ENCODE measurements at places on chromosomes 5 and 9.

DNA sequence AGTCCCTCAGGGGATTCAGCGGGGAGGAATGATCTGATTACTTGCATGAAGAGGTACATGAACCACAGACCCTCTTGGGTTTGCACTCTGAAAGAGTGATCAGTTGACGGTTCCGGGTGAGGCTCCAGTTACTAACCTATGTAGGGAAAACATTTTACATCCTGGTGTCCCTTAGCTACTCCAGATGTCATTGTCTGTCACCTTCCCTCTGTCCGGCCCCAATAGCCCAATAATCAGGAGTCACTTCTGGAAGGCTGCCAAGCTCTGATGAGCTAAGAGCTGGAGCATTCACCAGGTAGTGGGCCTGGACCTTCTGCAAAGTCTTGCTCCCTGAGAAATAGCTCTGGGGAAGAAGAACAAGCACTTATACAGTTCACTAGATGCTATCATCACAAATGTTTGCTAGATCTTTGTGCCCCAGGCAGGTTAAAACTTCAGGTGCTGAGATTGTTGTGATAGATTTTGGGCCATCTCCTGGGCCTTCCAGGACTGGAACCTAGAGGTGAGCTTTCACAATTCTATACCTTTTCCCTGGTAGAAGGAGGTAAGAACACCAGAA is 64.5 kb downstream of the ENTREP1 start:
- DNase-seq = no peak

DNA sequence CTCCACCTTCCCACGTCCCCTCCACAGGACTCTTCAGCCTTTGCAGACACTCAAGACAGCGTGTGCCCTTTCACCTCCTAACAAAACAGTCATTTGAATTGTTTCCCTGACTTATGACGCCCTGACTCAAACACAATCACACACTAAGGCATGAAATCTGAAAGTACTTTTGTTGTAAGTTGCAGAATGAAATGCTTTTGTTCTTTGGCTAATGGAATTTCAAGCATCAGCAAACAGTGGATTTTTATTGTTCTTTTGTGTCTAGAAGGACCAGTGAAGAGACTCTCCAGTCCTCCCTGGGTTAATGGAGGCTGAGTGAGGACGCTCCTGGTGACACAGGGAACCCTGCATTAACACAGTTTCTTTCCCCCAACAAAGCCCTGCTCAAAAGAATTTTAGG is 380.1 kb downstream of the CTNND2 start:
- no peak for DNase-seq

DNA sequence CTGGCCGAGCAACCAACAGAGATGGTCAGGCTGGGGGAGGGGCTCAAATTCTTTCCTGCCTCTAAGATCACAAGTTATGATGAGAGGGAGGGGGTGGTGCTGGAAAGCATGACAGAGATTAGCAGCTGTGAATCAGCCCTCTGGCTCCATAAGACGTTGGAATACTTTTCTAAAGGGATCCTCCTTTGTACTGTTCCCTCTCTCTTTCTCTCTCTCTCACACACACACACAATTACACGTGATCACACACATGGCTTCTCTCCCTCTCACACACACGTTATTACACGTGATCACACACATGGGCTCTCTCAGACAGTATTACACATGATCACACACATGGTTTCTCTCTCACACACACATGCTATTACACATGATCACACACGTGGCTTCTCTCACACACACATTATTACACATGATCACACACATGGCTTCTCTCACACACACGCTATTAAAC is at the start of gene SLC45A2:
TSS of gene SLC45A2 (minus strand) at position 23 of the 454 bp plus-strand sequence. CDS start 110 bp downstream, outside the sequence.
- DNase-seq = no peak

GRCh38 chr5:79021753-79022152 is 36.6 kb upstream of the ARSB start:
- no peak for DNase-seq

DNA sequence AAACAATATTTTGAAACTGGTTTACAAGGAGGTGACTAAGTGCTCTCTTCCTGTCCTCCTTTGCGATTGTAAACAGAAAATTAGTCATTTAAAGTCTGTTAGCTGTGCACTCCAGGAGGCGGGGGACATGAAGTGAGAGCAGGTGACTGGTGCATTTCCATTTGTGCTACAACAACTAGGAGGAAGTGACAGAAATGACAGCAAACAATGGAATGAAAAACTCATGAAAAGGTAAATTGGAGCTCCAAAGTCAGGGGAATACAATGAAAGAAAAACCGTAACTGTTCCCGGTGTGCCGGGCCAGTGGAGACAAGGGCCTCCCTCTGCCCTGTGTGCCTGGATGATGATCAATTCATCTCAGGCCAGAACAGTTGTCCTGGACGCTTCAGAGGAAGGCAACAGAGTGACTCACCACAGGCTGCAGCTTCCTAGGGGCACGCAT is 439.9 kb downstream of the GADD45G start:
- DNase-seq = no peak

GRCh38 chr5:963673-964531 is 44.7 kb upstream of the NKD2 start:
- DNase-seq = no peak

DNA sequence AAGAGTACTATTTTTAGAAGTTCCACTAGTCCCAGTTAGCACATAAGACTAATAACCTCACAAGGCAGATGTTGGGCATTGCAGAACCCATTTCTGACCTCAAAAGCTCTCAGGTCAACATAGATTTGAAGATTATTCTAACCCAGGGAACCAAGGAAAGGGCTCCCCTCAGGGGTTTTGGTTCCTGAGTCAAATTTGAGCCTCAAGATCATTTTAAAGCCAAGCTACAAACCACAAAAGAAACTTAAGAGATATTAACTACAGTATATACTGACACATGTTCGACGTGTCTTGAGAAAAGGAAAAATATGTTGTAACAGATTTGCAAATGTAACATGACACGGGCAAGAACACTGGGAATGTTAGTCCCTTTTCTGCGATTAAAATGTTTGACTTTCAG is 88.6 kb downstream of the GNAQ start:
- DNase-seq = no peak

- peak; percentile 20 for DNase-seq
Observed at GRCh38 chr5:178625679-178626483, 969 bp downstream of the CLK4 start.

DNA sequence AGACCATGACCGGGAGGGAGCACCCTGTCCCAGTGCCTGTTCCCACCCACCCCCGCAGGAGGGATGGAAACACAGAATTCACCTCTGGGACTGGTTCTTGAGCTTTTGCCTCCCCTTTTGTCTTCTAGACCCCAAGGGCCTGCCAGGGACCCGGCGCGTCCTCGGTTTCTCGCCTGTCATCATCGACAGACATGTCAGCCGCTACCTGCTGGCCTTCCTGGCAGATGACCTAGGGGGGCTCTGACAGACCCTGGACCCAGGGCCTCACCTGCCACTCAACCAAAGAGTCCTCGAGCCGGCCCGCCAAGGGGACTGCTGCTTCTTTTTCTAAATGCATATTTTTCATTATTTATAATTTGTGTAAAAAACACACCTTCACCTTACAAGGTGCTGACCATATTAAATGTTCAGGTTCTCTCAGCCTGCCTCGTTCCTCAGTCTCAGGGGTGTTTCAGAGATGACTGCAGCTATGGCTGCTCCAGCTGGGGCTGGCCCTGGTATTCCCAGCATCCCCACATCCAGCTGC is 16.9 kb downstream of the CARD19 start:
- DNase-seq = no peak

GRCh38 chr5:93272108-93272507 is 308.9 kb downstream of the NR2F1-AS1 start:
- no peak for DNase-seq

DNA sequence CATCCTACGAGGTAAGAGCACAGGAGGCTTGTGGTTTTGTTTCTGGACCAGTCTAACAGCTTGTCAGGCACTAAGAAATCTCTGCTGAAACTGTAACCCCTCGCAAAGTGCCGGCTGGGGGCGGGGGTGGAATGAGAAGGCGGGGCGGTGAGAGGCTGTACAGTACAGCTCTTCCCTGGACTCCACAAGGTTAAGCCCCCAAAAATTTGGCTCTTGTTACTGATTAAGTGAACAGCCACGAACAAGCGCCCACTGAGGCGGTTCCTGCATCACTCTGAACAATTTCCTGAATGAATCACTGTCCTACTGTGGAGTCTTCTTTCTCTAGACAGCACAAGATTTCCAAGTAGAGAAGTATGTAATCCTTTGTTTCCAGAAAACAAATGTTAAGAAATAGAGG is 6.8 kb downstream of the FBP2 start:
- DNase-seq = no peak

DNA sequence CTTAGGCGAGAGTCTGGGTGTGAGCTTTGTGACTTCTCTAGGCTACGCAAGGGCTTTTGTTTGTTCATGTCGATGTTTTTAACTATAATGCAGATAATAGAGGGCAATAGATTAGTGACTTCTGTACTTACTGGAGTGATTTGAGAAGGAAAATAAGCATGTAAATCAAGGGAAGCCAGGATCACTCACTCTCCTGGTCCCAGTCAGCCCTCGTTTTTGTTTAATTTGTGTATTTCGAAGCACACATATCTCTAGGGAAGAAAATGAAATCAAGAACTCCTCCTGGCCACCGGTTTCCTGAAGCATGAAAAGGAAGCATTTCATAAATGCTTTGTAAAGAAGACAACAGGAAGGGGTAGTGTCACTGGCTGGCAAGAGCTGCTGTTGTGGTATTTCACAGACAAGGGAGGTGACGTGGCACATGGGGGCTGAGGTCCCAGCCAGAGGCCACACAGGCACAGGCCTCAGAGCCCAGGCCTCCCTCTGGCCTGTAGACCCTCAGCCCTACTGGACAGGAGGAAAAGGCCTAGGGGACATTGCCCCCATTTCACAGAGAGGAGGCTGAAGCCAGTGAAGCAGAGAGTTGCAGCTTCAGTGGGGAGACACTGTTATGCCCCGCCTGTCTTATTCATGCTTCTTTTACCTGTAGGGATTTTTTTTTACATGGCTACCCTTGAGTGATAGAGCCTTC is 34.1 kb downstream of the IRF1 start:
- no peak for DNase-seq

GRCh38 chr9:104826911-104827310 is 63.0 kb downstream of the NIPSNAP3B start:
- no peak for DNase-seq

- no peak for DNase-seq
Observed at GRCh38 chr5:74067748-74068541, 441.9 kb downstream of the ARHGEF28 start.

- no peak for DNase-seq
Observed at GRCh38 chr5:127040796-127041520, 10.6 kb upstream of the MARCHF3 start.

GRCh38 chr9:96136992-96137670 is 164.8 kb downstream of the HSD17B3 start:
- DNase-seq = no peak

DNA sequence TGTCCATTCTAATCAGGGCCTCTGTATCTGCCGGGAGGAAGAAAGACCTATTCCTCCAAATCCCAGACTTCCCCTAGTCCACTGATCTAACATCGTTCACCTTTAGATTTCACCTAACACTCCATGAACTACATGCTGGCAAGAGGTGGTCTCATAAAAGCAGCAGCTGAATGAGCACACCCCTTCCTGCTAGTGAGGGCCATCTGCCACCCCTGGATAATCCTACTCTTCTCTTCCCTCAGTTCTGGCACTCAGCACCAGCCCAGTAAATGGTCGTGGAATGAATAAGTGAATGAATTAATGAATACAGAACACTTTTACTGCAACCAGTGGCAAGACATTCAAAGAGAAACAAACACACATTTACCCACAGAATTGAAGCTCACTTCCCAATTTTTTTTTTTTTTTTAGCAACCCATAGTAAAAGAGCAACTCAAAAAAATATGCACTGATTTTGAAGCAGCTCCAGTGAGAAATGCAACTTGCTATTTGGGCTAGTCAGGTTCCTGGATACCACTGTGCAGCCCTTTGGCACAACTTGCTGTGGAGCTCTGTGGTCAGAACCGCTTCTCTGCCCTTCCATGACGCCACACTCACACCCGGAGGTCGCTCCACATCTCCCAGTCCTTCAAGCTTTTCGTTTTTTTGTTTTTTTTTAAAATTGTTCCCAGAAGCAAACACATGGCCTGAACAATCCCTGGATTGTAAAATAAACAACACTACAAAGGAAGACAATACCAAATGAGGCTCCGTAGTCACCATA is 6.2 kb downstream of the RNF183 start:
- no peak for DNase-seq

DNA sequence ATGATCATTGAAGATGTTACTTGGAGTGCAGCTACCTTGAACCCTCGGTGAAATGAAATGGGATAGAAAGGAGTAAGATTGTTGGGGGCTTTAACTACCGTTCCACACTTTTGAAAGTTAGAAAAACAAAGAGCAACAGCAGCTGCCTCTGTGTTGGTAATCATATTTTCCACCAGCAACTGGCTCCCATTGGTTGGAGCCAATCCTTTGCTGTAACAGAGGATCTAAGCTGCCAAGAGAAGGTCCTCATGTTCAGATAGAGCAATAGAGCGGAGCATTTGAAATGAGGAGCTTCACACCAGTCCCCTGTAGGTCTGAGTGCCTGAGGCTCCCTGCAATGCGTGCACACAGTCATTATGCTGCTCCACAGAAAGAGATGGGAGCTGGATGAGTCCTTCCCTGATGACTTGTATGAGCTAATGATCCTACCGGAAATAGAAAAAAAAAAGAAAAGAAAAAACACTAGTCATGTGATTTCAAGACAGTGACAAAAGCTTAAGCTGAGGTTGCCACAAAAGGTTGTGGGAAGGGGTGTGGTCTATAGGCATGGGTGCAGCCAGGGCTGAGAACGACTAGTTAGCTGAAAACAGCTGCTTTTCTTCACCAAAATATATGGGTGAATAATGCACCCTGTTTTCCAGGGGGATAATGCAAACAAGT is 300.7 kb downstream of the MLLT3 start:
- no peak for DNase-seq

- no peak for DNase-seq
Observed at GRCh38 chr5:164119806-164120447, 614.5 kb downstream of the MAT2B start.

- DNase-seq = no peak
Observed at GRCh38 chr5:120052916-120053828, 410.9 kb upstream of the PRR16 start.

DNA sequence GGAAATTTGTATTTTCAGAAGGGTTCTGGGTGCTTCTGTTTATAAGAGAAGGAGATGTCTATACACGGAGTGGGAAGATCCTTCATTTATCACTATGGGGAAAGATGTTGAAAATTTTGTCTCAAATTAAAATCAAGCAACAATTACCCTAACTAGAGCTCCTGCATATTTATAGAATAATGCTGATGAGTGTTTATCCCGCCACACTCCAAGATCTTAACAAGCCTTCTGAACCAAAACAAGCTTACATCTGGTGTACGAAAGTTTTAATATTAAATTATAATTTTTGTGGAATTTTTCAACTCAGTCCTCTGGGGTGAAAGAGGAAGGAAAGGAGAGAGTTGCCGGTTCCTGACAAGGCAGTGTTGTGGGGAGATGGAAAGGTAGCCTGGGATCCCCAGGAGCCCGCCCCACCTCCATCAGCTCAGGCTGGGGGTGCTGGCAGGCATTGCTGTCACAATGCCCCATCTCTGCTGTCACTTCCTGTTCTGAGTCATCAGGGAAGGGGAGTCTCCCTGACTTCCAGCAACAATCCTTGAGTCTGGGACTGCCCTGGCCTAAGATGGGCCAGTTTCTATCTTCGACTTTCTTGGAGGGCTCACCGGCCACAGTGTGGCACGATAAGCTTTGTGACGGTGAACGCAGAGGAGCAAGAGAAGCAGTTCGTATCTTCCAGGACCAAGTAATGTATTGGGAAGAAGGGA is 64.5 kb downstream of the ERAP1 start:
- DNase-seq = peak; percentile 50

All from hematopoietic multipotent progenitor cell treated with erythropoietin and hydrocortisone succinate and interleukin-3 and kit ligand, for 15 days (in vitro differentiated cells).